ENCODE measurements at places on chromosomes 6 and 20.

DNA sequence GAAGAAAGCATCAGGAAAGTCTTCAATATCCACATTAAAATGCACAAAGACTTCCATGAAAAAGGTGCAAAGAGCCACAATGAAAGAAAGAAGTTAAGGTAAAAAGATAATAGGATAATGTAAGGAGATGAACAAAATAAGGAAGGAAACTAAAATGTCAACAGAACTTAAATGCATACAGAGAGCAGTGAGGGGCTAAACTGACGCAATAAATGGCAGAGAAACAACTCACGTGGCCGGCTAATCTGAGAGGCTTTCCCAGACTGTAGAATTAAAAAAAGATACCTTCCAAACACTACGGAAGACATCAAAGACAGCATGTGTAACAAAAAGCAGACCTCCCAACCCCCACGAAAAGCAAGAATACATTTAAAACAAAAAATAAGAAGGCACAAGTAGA lies 73.7 kb downstream of the GMDS start:
- DNase-seq, result no peak

DNA sequence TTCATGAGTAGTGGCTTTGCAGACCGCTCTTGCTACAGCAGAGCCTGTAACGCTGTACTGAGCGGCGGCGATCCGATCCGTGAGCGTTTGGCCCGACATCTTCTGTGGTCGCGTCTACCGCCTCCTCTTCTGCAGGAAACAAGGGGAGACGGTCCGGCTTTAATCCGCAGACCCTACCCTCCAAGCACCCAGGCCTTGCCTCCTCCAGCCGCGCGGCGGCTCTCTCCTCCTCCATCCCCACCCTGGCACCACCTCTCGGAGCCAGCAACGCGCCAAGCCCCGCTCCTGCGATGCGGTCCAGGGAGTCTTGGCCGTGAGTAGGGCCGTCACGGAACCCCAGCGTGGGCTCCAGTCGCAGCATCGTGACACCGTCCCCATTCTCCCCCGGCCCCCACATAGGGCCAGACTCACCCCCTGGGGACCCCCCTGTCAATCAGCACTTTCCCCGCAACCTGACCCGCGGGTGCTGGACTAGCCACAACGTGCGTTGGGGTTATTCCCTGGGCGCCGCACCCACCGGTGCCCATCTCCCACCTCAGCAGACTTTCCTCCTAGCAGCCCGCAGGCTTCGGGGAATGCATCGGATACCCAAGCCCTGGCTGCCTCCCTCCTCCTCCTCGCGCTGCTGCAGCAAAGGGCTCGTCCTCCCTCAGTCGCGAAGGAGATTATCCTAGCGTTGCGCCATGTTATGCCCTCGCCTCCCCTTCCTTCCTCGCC lies 914 bp downstream of the SNAP91 start:
- DNase-seq, result no peak

DNA sequence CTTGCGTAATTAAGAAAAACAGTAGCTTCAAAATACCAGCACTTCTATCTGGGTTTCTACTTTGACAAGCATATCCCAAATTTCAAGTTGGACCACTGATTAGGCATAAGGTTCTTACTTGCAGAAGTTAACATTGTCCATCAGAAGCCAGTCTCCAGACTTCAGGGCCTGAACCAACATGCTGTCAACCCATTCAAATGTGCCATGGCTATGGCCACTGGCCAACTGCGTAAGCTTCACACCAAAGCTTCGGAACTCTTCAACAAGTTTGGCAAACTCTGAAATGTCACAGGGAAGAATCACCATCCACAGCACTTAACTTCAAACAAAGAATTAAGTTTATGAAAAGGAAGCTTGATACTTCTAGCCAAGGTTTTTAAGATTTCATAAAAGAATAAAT lies 78.0 kb upstream of the LYRM2 start:
- no peak for DNase-seq

DNA sequence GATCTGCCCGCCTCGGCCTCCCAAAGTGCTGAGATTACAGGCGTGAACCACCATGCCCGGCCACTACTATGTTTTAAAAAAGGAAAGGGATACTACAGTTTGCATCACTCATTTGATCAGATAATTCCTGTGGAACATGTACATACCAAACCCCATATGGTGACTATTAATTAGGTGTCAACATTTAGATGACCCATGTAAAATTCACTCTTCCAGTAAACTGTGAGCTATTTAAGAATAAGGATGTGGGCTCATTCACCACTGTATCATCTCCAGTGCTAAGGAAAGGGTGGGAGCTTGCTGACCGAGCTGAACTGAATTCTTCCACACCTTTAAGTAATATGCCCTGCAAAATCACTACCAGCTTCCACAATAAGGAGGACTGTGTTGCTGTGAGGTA lies 127.5 kb downstream of the BTBD9 start:
- no peak for DNase-seq

- no peak for DNase-seq
These were observed 18.3 kb downstream of the FOXC1 start for GRCh38 chr6:1627827-1628560.

All from activated CD8-positive, alpha-beta memory T cell treated with anti-CD3 and anti-CD28 coated beads for 24 hours (primary cell).